ENCODE measurements at places on chromosomes 2 and 18. TPM values are rescaled to one million over a fixed set of nuclear protein-coding genes. Genes with fewer than 3 reads are reported as not detected.

GRCh38 chr2:157805519-157805918 is 70.6 kb downstream of the ACVR1 start:
- no peak for ATAC-seq

DNA sequence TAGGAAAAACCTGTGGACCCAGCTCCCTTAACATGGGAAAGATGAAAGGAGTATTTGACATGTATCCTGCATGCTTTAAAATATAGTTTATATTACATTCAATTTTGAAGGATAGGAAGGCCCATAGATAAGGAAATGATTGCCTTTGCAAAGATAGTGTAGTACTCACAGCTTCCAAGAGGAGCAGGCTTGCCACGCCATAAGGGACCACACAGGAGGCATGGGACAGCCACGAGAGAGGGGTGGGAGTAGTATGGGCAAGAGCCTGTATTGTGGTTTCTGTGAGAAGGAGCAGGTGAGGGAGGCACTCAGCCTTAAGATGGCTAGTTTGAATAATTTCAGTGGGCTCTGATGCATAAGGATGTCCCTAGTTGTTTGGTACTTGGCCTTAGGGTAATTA is 740.3 kb downstream of the SATB2 start:
- no peak for ATAC-seq

DNA sequence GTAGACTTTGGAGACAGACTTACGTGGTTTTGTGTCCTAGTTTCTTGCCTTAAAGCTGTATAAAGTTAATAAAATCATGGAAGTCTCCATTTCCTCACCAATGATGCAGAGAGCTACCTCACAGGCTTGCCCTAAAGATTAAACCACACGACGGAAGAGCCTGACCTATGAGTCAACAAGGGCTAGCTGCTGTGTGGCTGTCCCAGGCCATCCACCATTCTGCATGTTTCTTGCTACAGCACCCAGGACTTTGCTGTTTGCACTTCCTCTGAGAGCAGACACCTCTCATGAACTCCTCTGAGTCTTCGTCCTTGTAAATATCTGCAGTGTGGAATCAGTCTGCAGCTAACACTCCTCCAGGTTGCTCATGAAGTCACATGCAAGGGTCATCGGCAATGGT is 160.0 kb upstream of the TRIB2 start:
- no peak for ATAC-seq

- ATAC-seq = no peak
These were observed 113.8 kb upstream of the NRXN1 start for GRCh38 chr2:51145761-51146160.

GRCh38 chr2:66236816-66237802 is 197.8 kb upstream of the MEIS1 start:
- no peak for ATAC-seq

DNA sequence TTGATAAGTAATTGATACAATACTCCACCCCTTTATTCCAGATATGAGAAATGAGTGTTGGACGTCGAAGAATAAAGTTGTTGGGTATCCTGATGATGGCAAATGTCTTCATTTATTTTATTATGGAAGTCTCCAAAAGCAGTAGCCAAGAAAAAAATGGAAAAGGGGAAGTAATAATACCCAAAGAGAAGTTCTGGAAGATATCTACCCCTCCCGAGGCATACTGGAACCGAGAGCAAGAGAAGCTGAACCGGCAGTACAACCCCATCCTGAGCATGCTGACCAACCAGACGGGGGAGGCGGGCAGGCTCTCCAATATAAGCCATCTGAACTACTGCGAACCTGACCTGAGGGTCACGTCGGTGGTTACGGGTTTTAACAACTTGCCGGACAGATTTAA is 26.3 kb downstream of the B3GNT2 start:
- ATAC-seq = no peak

GRCh38 chr2:37326285-37326684 is 1.7 kb upstream of the PRKD3 start:
- peak; percentile 7 for ATAC-seq

DNA sequence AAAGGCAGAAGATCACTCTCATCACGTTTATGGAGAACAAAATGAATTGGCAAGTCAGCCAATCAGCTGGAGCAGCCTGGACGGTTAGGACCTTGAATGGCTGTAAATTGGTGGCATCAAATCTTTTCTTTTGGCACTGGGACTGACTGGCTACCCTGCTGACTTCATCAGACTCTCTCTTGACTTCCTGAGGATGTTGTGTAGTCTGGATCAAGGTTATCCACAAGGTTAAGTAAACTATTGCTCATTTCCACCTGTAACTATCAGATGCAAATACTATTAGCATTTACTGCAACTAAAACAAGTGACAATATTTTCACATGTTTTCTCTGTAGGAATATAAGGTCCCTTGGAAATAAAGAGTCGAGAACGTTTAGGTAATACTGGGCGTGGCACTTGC is 134.3 kb upstream of the RASGRP3 start:
- no peak for ATAC-seq

DNA sequence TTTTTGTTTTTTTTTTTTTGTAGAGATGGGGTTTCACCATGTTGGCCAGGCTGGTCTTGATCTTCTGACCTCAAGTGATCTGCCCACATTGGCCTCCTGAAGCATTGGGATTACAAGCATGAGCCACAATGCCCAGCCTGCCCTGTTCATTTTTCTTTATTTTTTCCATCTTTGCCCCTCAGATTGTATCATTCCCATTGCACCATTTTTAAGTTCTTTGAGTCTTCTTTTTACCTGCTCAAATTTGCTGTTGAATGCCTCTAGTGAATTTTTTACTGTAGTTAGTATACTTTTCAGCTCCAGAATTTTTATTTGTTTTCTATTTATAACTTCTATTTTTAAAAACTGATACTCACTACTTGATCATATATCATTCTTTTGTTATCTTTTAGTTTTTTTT is 101.4 kb upstream of the SLC4A10 start:
- ATAC-seq = no peak

GRCh38 chr18:8696749-8697211 is 8.6 kb upstream of the MTCL1 start:
- ATAC-seq = no peak

DNA sequence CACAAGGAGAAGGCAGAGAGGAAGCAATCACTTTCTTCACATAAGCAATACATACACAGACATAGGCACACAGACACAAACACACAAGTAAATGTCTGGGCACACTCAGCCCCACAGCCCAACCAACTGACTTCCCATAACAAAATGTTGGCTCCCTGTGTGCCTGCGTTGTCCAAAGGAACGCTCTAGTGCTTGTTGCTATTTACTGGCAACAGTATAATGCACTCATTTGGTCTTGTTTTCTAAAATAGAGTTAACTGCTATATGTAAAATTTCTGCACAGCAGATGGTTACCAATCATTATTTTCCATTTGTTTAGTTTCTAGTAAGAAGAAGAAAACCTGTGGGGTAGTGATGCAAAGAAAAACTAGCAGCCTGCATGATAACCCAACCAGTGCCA is 16.5 kb downstream of the FIGN start:
- no peak for ATAC-seq

GRCh38 chr2:127177617-127178263 is 42.4 kb downstream of the CYP27C1 start:
- no peak for ATAC-seq

- peak; percentile 85 for ATAC-seq
These were observed 19.4 kb upstream of the DUSP2 start for GRCh38 chr2:96164459-96165184.

- ATAC-seq = peak; percentile 84
These were observed 213.5 kb upstream of the RND3 start for GRCh38 chr2:150700666-150701580.

- no peak for ATAC-seq
These were observed 14.4 kb upstream of the KLHL30 start for GRCh38 chr2:238123991-238124470.

- no peak for ATAC-seq
These were observed 419.9 kb downstream of the TGIF1 start for GRCh38 chr18:3869848-3870247.

DNA sequence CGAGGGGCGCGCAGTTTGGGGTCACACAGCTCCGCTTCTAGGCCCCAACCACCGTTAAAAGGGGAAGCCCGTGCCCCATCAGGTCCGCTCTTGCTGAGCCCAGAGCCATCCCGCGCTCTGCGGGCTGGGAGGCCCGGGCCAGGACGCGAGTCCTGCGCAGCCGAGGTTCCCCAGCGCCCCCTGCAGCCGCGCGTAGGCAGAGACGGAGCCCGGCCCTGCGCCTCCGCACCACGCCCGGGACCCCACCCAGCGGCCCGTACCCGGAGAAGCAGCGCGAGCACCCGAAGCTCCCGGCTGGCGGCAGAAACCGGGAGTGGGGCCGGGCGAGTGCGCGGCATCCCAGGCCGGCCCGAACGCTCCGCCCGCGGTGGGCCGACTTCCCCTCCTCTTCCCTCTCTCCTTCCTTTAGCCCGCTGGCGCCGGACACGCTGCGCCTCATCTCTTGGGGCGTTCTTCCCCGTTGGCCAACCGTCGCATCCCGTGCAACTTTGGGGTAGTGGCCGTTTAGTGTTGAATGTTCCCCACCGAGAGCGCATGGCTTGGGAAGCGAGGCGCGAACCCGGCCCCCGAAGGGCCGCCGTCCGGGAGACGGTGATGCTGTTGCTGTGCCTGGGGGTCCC is at the start of gene ITGA4:
Gene ITGA4, plus strand, starts transcription at position 266 of the 620 bp plus-strand sequence. Its CDS starts 269 bp downstream, at position 535.
- ATAC-seq = peak; percentile 97

- peak; percentile 98 for ATAC-seq
These were observed 185.6 kb downstream of the RNF144A start for GRCh38 chr2:7102826-7103225.

GRCh38 chr18:68024716-68025115 is 508.2 kb upstream of the DSEL start:
- ATAC-seq = no peak

DNA sequence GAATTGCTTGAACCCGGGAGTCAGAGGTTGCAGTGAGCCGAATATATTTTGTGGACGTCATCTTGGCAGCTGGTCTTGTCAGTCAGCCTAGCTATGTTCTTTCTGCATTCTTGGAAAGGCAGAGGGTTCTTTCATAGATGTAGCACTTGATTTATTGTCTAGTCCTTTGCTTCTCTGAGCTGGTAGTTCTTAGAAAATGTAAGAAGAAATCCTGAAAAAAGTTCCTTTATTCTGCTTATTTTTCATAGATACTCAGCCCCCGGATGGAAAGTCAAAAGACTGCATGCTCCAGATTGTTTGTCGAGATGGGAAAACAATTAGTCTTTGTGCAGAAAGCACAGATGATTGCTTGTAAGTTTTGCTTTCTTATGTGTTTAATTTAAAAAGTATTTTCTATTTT is 21.3 kb downstream of the PLEKHB2 start:
- no peak for ATAC-seq

DNA sequence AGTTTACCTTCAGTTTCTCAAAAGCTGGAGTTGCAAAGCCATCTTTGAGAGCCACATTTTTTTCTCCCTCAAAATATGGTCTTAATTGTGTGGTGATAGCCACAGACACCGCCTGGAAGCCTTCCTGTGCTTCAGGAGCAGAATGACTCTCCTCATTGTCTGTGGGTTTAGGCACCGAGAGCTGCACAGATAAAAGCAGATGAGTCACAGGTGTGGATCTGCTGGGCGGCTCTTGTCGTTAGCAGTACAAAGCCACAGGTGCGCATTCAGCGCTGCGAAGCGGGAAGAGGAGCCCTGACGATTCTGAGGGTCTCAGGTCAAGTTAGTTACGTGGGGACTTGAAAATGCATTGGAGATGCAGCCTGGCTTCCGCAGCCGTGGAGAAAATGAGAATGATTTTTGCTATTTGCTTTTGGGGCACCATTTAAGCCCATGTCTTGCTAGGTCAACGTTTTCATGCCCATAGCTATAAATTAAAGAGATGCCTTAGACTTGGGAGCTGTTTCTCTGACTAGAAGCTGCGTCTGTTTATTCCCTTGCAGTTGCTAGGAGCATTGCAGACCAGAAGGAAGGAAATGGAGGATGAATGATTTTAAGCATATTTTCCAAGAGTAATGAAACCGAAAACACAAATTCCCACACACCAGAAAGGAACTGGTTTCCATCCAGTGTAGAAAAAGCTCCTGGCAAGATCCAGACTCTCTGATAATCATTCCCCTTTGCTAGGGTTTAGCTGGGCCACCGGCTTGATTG is 51.5 kb downstream of the KLHL29 start:
- peak; percentile 51 for ATAC-seq

DNA sequence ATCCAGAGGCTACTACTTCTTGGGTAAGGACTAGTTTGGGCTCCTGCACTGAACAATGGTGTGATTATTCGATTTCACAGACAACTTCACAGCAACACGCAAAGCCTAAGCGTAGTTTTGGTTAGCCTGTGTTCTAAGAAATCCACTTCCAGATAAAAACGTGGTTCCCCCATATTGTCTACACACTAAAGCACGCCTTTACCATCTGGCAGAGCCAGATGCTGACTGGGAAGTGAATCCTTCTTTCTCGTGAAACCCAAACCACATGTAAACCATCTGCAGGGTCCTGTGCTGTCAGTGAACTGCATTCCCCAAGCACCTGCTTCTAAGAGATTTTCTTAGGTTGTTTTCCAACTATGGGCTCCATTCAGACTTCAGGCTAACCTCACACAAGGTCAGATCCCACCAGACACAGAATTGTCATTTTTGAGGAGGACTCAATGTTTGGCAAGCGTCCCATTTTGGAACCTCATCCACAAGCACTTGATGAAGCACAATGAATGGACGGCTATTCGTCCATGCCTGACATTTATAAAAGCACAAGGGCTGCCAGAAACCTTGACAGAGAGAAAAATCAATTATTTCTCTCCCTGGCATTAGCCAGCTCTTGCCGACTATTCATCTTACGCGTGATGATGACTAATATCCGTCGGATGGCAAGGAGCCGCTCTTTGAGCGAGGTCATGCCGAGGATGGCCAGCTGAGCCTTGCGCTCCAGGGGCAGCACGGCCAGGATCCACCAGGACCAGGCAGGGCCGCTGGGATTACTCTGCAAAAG is 38.4 kb downstream of the LONRF2 start:
- ATAC-seq = peak; percentile 58

DNA sequence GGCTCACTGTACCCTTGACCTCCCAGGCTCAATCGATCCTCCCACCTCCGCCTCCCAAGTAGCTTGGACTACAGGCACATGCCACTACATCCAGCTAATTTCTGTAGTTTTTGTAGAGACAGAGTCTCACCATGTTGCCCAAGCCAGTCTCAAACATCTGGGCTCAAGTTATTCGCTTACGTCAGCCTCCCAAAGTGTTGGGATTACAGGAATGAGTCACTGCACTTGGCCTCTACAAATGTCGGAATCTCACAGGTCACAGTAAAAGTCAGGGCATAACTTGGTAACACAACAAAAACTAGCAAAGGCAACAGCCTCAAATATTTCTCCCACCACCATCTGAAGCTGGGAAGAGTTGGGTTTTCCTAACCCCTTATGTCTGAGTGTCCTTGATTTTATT is 25.3 kb downstream of the SCG2 start:
- no peak for ATAC-seq

- no peak for ATAC-seq
These were observed 83.8 kb downstream of the PPP1R1C start for GRCh38 chr2:182069416-182069815.

The GPR55 gene
- 1.9 TPM for total RNA-seq

The ZNG1B gene
- total RNA-seq = 46.8 TPM

The KLF7 gene
- total RNA-seq = 25.5 TPM

The AOX1 gene
- 0.52 TPM for total RNA-seq

The RBM43 gene
- total RNA-seq = 4.5 TPM

The UCN gene
- not detected for total RNA-seq

The COL4A3 gene
- total RNA-seq = 0.50 TPM

The COL6A3 gene
- total RNA-seq = 0.14 TPM

Data from motor neuron (in vitro differentiated cells).